ENCODE measurements at places on chromosomes 5 and 9.

DNA sequence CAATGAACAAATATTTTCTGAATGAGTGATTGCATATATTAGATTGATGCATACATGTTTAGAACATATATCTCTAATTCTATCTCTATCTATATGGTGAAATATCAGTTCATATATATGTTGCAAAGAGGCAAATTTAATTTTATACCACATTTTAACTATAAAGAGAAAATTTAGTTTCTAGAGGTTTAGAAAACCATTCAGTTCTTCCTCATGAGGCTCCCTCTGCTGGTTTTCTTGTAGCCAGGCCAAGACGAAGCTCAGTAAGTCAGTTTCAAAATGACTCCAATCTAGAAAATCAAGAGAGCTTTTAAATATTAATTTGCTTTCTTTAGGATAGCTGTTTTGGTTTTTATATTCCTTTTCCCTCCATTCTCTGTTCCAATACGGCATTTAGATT is 312.1 kb downstream of the TMEM232 start:
- no peak for DNase-seq

DNA sequence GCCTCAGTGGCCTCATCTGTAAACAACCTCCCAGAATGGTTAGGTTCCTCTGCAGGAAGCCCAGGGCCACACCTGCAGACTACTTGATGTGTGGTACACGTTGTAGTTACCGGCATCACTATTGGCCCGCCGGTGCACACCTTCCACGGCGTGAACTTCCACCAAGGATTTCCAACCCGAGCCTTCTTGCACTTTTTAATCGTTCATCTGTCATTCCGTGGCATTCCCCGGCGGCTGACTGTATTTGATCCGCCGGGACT is 5.3 kb upstream of the TRIM41 start:
- no peak for DNase-seq

- DNase-seq: no peak
These were observed 178.5 kb upstream of the SLC24A2 start for GRCh38 chr9:19967216-19967887.

- DNase-seq: no peak
These were observed 247.5 kb downstream of the MARCHF11 start for GRCh38 chr5:15932066-15932465.

DNA sequence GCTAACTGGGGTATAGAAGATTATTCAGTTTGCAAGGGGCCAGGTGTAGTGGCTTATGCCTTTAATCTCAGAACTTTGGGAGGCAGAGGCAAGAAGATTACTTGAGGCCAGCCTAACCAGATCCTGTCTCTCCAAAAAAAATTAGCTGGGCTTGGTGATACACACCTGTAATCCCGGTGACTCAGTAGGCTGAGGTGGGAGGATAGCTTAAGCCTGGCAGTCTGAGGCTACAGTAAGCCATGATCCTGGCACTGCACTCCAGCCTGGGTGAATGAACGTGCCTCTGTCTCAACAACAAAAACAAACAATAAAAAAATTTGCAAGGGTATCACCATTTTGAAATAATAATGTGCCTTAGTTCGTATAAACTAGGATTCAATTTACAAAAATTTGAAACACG is 51.3 kb downstream of the BAAT start:
- DNase-seq: no peak

DNA sequence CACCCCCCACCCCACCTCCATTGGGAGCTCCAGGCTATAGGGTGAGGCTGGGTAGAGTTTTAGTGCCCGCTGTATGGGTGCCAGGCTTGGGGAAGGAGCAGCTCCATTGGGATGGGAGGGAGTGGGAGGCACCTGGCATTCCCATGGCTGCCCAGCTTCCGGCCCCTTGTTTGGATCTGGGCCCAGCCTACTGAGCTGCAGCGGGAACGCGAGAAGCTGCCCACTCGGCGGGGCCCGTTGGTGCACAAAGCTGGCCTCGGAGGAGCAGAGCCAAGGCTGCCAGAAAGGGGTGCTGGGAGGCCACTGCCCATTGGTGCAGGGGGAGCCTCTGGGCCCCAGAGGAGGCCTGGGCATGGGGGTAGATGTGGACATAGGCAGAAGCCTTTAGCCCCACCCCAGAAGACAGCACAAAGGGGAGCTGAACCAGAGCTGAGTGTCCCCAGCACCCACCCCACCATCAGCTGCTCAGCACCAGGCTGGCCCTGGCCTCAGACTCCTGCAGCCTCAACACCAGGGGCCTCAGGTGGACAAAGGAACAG is 4.4 kb downstream of the LCN9 start:
- DNase-seq: no peak
